ENCODE measurements at places on chromosomes 11 and 22.

GRCh38 chr11:75167617-75168016, 16.7 kb downstream of the SLCO2B1 start:
- DNase-seq = no peak

GRCh38 chr11:1834062-1834610, 654 bp upstream of the SYT8 start:
- DNase-seq = no peak

DNA sequence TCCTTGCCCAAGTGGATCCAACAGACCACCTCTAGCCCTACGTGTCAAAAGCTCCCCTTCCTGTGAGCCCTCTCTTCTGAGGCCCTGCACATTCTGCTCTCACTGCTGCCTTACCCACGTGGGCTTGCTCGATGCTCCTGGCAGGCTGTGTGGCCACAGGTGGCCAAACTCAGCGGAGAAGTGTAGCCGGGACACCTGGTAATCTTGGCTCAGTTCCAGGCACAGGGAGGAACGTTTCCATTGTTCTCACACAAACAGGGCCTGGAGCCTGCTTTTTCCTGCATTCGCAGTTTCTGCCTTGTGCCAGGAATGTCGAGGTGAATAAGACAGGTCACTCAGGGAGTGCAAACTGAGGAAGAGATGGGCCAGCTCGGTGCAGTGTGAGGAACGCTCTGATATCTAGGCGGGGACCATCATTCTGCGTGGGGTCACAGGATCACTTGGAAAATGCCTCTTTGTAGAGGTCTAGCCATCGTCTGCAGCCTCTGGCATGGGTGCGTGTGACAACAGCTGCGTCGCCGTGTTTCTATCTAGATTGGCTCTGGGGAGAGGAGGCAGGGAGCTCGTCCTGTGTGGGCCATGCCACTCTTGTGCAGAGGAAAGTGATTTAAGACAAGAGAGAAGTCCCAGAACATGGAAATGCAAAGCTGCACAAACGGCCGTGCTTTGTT, 127.6 kb upstream of the PARVA start:
- DNase-seq = no peak

DNA sequence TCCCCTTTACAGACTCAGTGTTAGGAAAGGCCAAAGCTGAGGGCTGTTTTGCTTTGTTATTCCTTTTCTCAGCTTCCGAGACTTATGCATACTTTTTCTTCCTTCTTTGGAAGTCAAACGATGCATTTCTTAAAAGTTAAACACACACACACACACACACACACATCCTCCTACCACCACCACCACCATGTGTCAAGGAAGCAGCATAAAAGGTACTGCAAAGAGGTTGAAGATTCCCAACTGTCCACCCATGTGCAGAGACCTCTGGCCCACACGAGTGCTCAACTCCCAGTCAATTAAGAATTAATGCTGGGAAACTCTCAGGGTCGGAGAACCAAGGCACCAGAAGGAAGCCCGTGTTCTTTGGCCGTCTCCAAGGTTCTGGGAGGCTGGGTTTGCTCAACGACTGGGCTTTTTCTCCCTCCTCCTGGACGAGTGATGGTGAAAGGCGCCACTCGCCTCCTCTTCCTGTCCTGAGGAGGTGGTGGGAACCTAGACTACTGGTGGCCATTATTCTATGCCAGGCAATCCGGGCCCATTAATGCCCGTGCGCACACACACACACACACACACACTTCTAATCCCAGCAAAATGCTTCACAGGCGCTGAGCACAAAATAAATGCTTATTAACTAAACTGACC, 15.1 kb downstream of the MN1 start:
- no peak for DNase-seq

DNA sequence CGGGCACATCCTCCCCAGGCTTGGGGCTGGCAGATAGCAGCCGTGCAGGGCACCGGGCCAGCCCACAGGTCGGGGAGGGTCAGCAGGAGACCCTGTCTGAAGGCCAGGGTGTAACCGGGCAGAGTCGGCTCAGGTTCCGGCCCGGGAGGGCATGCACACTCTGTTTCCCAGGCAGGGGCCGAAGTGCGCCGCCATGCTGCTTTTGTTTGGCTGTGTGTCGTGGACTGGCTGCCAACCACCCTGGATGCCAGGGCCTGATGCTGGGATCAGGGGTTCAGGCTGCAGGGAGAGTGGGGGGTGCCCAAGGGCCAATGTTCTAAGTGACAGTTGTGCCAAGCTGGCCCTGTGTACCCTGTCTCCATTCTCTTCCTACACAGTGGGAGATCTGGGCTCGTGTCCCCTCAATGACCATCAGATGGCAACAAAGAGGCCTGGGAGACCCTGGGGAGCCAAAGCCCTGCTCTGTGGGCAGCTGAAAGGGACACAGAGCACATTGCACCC, 120.9 kb upstream of the B3GAT1 start:
- DNase-seq = peak; percentile 16

DNA sequence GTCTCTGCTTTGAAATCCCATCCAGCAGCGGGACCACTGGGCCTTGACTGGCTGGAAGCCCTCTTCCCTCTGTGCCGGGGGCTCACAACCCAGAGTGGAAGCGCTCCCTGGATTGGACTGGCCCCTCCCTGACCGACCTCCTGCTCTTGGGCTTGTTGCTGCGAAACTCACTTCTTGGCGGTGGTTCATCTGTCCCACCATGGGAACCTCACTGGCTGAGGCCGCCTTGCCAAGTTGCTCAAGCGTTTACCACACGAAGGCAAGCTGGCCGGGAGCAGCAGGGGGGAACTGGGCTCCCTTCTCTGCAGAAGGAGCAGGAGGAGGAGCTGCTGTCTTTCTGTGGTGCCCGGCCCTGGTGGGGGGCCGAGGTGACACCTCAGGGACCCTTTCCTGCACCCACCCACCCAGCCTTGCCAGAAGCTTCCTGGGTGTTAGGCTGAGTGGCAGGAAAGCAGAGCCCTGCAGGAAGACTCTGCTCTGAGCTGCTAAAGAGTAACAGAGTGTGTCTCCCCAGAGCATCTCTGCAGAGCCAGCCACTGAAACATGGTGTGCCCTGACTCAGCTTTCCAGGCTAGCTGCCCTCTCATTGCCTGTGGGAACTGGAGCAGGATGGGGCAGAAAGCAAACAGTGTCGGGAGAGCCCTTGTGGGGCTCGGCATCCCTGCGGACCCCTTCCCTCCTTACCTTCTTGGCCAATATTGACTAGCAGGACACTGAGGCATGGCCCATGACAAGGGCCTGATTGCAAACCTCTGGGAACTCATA, 88.5 kb upstream of the ALX4 start:
- no peak for DNase-seq

GRCh38 chr11:8773916-8774539, 91.4 kb downstream of the RPL27A start:
- no peak for DNase-seq

- DNase-seq = no peak
Observed at GRCh38 chr11:22851477-22851876, 8.8 kb downstream of the CCDC179 start.

DNA sequence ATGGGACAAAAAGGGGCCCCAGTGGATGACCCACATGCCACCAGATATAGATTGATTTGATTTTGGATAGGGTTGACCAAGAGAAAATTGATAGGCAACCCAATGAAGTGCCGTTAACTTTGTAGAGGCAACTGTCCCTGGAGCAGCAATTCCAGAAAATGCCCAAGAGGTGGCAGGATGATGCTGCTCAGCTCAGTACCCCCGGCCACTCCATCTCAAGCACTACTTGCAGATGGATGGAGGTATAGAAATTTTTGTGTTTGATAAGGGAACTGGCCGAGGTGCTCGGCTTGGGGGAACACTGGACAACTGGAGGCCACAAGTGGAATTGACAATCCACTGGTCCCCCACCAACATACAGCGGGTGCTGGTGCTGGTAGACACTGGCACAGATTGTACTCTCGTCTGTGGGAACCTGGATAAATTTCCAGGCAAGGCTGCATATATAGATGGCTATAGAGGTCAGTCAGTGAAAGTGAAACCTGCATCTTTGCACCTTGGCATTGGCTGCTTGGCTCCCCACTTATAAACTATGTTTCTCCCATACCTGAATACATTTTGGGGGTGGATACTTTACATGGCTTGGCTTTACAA, 86.3 kb downstream of the CCDC83 start:
- DNase-seq = peak; percentile 54

DNA sequence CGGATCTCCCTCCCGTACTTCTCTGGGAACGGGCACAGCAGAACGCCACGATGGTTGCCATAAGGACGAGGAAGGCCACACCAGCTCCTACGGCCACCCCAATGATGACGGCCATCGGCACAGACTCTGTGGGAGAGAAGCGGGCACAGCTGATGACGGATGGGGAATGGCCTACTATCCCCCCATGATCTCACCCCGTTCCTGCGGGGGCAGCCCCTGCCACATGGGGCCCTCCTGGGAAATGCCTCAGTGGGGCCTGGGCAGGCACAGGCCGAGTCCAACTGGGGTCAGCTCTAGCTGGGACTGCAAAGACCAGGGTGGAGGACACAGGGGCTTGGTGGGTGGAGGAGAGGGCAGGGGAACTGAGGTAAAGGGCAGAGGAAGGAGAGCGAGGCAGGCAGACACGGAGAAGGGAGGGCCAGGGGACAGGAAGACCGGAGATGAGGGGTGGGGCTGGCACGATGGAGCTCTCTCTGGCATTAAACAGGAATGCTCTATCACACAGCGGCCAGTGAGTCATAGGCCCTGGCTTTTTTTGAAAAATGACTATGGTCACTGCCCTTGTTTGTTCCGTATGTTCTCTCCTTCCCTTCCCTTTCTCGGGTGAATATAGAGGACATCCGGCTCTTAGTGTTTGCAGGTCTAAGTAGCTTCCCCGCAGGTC, 76.0 kb downstream of the ST3GAL4 start:
- no peak for DNase-seq

DNA sequence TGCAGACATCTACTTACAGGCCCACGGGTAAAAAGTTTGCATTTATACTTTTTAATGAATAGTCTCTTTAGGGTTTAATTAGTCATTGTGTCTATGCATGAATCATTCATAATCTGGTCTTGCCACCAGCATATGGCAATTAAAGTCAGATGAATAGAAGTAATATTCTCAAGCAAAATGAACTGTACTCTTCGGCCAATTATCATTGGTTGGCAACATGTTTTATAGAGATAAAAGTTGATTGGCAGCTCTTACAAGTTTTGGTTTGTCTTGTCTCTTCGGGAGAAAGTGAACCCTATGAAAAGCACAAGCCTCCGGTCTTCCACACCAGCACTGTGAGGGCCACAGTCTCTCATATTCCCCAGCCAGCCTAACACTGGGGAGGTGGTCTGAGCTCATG, 97.8 kb downstream of the OSBP2 start:
- no peak for DNase-seq

DNA sequence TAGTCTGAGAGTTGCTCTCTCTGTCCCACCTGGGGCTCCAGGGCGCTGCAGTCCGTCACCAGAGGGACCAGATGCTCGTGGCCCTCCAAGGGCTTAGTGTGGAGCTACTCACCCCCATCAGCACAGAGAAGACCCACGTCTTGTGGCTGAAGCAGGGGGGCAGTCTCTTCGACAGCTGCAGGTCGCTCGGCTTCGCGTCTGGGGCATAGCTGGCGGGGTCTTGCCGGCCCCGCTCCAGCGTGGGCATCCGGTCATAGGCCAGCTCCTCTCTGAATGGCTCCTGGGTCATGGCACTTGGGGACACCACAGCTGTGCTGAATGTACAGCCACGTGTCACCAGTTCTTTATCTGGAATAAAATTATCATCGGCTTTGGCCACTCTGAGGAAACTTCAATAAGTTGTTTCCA, 608 bp downstream of the MLC1 start:
- no peak for DNase-seq

- DNase-seq = no peak
Observed at GRCh38 chr11:104764710-104765045, 133.6 kb downstream of the CASP12 start.

DNA sequence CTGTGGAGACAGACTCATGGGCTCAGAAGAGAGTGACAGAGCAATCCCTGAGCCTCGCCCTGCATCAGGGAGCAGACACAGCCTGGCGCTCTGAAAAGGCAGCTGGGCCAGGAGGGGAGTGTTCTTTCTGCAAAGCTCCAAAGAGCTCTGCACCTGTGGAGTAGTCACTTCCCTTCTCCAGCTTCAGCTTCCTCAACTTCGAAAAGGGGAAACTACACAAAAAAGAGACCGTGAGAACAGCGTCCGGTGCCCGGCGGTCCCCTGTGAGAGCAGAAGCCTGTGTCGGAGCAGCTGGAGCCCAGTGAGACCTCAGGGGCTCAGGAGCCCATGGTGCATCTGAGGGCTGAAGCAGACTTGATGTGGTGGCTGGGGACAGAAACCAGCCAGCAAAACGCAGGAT, 35.1 kb downstream of the TP53I11 start:
- DNase-seq = no peak

- DNase-seq = peak; percentile 41
Observed at GRCh38 chr11:115939731-115940421, 435.7 kb upstream of the CADM1 start.

- DNase-seq = peak; percentile 49
Observed at GRCh38 chr11:132114185-132114584, 743.8 kb downstream of the NTM start.

DNA sequence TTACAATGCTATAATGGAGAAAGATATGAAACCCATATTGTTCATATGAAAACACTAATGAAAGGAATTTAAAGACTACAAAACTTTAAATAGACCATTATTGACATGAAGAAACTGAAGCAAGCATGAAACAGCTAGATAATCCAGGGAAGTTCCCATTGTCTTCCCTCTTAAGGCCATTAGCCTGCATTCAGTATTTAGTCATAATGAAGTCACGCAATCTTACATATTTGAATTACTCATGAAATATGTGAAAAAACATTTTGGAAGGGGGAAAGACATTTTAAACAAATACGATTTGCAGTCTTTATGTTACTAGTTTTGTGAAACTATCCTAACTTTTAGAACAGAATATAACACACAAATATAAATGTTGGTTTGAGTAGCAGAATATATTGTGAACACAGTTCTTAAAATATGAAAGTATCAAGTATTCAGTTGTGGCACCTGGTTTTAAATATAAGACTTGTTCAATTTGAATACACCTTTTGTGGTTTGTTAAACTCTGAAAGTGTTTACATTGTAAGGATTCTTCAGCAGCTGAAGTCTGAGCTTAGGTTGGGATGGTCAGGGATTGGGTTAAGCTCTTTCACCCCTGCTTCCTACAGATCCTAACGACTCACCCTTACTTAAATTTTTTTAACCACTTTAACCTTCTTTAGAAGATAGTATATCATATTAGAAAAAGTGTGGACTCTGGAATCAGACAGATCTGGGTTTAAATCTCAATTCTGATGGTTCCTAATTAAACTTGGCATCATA, 500.3 kb upstream of the TENM4 start:
- DNase-seq = no peak

GRCh38 chr22:41762980-41763779, 37.3 kb upstream of the CCDC134 start:
- peak; percentile 76 for DNase-seq

- no peak for DNase-seq
Observed at GRCh38 chr11:8948886-8949285, 6.1 kb upstream of the ASCL3 start.

GRCh38 chr22:42385696-42386095, 46.5 kb downstream of the NFAM1 start:
- DNase-seq = peak; percentile 12

DNA sequence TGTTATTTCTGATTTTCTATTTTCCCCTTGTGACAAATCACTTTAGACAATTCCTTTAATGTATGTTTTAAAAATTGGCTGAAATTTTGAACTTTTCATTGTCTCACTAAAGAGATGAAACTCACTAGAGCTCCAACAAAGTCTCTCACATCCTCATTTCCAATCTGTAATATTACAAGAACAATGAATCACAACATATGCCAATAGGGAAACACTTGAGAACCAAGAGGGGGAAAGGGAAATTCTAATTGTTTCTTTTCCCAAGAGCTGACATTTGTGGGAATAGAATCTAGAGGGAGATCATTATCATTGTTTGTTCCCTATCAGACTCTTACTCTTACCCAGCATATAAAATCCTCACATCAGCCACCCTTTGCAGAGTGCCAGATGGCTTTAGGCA, 28.2 kb downstream of the OR10D3 start:
- DNase-seq = no peak

Measured in glutamatergic neuron (in vitro differentiated cells).